ENCODE measurements at places on chromosomes 7 and 10.

DNA sequence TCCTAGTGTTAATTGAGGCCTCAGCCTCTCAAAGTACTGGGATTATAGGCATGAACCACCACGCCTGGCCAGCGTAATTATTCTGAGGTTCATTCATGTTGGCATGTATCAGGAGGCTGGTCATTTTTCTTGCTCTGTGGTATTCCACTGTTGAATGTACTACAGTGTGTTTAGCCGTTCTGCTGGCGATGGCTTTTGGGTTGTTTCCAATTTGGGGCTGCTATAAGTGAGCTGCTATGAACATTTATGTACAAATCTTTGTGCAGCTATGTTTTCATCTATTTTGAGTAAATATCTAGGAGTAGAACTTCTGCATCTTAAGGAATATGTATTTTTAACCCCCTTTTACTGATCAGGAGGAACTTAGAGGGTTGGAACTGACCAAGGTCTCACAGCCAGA is 145.8 kb downstream of the AUTS2 start:
- DNase-seq: no peak

DNA sequence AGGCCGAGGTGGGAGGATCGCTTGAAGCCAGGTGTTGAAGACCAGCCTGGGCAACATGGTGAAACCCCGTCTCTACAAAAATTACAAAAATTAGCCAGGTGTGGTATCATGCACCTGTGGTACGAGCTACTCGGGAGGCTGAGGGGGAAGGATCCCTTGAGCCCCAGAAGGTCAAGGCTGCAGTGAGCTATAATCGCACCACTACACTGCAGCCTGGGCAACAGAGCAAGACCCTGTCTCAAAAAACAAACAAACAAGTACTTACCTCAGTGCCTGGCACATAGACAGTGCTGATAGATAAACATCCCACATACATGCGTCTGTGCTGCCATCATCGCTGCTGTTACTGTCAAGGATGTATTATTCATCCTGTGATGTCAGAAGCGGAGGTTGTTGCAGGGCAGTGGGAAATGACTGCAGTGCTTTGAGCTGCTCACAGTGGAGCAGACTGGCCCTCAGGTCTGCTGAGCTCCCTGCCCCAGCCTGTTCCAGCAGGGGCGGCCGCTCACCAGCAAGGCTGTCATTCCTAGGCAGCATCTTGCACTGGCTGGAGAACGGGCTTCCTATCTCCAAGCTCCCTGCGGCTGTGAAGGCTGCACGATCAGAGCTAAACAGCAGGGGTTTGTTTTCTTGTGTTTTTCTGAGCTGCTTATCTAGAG is 18.6 kb downstream of the FOXK1 start:
- DNase-seq: peak; percentile 84

GRCh38 chr7:127968547-127968946 is 62.7 kb downstream of the LRRC4 start:
- no peak for DNase-seq

- DNase-seq: no peak
Observed at GRCh38 chr10:2049560-2049959, 312.2 kb upstream of the ADARB2 start.

- DNase-seq: no peak
Observed at GRCh38 chr10:86301971-86302370, 64.6 kb downstream of the GRID1 start.

DNA sequence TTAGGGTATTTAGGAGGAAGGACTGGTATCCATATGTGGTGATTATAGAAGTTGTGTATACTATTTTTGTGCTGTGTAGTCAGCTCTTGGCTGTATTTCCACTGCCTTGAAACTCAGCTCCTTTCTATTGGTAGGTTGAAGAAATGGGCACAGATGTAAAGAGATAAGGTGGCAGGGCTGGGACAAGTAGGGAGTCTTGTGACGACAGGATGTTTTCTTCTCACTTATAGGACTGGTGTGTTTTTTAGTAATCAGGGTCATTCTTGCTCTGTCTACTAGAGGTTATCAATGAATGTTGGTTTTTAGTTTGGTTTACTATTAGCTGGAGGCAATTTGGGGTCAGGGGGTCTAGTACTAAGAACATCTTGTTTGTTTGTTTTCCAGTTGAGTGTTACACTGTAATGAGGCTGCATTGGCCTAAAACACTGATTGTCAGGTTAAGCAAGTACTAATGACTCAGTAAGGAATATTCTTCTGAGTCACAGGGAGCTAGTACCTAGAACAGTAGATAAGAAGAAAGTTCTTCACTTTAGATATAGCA is 11.8 kb downstream of the UBN2 start:
- DNase-seq: peak; percentile 61
